ENCODE measurements at places on chromosomes 2 and 18.

DNA sequence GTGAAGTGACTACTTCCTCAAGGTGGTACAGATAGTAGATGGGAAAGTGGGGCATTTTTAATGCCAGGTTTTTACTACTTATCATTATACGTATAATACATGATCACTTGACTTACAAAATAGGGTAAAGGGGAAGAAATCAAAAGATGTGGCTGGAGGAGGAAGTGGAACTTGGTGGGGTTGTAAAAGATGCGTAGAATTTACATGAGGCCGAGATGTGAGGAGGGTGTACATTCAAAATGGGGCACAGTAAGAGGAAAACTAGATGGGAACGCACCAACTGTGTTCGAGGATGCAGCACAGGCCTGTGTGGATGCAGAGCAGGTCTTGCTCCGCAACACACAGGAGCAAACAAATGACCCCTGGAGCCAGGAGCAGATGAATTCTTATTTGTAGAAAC lies 403.3 kb downstream of the TXNL1 start:
- DNase-seq = no peak

DNA sequence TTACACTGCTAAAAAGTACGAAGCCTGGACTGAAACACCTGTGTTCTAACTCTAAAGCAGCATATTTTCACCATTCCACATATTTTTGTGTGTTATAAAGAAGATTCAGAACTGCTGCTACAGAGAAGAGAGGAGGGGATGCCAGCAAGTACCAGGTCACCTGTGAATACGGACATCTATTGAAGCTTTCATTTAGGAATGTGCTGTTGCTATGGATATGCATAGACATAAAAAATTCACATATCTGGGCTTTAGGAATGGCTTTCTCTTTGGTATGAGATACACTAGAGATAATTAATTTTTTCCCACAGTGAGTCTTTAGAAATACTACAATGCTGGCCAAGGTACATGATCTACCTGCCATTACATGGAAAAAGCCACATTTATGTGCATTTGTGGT lies 238.5 kb downstream of the WDR7 start:
- DNase-seq = no peak

DNA sequence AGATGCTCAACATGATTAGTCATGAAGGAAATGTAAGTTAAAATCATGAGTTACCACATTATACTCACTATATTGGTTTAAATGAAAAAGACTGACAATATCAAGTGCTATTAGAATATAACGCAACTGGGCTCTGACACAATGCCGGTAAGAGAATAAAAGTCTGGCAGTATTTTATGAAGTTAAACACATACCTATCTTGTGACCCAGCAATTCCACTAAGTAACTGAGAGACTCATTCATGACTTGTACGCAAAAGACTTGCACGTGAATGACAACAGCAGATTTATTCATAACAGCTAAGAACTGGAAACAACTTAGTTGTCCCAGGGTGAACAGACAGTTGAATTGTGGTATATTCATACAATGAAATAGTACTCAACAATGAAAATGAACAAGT lies 342.1 kb downstream of the SLC4A3 start:
- peak; percentile 65 for DNase-seq

GRCh38 chr18:60311676-60312360 lies 60.8 kb downstream of the MC4R start:
- no peak for DNase-seq

DNA sequence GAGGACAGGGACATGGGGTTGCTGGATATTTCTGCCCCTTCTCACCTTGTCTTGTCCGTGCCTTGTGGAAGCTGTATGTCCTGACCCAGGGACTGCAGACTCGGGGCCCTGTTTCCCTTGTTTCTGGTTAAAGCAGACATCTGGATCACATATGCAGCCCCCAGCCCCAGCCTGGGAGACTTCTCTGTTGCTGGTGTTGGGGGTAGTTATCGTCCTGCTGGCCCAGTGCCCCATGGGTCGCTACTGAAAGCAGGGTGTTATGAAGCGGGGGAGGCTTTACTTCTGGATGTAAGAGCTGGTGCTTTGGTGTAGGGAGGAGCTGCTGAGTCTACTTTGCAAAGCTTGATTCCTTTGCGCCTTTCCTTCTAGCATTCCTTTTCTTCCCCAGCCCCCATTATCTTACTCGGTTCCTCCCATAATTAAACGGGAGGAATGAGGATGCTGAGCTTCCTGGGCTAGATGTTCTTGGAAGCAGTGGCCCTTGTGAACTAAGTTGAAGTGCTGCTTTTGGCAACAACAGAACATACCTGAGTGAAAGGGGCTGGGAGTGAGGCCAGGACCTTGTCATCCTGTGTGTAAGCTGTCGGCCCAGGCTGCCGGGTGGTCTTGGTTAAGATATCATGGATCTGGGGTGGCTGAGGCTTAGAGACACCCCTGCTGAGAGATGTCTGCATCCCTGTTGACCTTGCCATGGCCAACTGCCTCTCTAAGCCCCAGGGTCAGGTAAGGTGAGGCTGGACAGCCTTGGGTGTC lies 3.4 kb downstream of the TET3 start:
- DNase-seq = no peak

- peak; percentile 72 for DNase-seq
Measured at GRCh38 chr2:137969418-137969765, 5.1 kb downstream of the HNMT start.

DNA sequence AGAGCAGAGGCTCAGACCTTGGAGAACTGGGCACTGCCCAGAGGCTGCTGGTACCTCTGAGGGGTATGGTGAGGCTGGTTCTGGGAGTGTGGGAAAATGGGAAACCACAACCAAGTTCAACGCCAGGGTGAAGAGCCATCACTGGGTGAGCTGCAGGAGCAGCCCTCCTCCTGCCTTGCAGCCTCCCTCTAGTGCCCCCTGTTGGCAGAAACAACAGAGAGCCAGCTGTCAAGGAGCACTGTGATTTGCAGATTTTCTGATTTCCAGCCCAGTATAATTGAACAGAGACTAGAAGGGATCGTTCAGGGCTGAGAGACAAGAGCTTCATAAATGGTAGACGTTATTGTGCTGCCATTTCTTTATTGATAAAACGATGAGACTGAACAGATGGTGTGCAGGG lies 50.5 kb downstream of the MAPK4 start:
- no peak for DNase-seq

GRCh38 chr2:102117472-102117858 lies 25.1 kb upstream of the IL1R1 start:
- DNase-seq = peak; percentile 75

DNA sequence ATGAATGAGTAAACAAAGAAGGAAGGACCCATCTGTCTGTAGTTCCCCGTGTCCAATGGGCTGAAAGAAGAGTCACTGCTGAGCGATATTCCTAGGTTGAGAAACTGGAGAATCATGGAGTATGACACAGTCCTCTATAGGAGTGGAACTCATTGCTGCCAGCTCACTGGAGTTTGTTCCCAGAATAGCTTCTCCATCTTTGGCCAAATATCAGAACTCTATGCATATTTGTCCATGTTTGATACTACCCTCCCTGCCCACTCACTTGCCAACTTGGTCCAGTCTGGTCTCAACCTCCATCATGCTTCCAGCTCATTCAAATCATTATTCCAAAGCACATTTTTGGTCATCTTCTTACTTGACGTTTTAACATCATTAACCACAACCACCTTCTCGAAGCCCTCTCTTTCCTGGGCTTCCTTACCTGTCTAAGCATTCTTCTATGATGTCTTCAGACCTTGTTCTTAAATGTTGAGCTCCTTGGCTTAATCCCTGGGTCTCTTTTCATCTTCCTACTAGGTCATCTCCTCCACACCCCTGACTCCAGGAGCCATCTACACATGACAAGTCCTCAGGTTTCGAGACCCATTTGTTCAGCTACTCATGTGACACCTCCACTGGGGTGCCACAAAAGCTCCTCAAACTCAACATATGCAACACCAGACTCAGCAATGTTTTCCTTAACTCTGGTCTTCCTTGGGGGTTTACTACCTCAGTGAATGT lies 221.6 kb downstream of the MYCN start:
- no peak for DNase-seq

Data from RPMI7951 (cell line).